ENCODE measurements at places on chromosomes 7 and 10.

- no peak for DNase-seq
These were observed 300.9 kb downstream of the NEBL start for GRCh38 chr10:20596065-20596755.

DNA sequence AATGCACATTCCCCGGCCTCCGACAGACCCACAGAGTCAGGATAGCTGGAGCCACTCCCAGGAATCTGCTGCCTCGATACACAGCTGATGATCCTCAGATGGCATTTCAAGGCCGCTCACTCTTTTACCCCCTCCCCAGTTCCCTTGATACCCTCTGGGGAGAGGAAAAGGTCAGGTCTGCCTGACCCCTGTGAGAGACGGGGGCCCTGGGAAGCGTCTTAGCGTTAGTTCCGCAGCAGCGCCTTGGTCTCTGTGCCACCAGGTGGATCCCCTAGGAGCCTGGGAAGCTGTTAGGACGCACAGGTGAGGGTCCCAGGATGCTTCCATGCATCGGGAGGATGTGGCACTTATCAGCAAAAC lies 420.5 kb upstream of the FOXK1 start:
- DNase-seq: no peak

GRCh38 chr7:127988751-127989150 lies 42.5 kb downstream of the LRRC4 start:
- DNase-seq: no peak

DNA sequence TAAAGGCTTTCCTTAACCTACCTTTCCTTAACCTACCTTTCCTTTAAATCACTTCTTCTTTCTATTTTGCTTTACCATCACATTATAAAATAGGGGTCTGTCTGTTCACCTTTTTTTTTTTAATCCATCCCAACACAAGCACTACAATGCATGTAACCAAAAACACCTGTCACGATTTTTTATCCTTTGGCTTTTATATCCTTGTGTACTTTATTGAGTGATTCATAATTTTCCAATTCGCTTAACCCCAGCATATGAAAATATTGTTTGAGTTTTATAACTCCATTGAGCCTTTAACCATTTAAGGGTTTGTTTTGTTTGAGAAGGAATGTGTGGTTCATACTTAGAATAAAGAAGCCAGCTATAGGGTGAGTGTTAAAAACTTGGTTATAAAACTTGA lies 132.2 kb downstream of the CHRM2 start:
- DNase-seq: no peak

DNA sequence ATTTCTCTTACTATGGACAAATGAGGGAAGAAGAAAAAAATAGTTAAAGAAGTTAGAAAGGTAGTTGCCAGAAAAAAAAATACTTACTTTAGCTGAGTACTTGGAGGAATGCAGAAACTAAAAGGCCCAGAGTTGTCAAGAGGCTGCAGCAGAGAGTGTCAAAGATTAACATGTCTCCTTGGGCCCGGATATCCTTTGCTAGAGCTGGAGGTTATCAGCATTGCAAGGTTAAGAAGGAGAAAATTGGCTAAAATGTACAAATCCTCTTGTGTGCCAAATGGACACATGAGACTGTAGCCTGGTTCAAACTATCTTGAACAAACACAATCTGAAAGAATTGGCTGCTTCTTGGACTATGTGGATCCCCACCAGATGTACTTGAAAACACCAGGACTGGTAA lies 377.0 kb downstream of the SEMA3D start:
- no peak for DNase-seq

- DNase-seq: no peak
These were observed 16.1 kb downstream of the MYO1G start for GRCh38 chr7:44962483-44963251.

DNA sequence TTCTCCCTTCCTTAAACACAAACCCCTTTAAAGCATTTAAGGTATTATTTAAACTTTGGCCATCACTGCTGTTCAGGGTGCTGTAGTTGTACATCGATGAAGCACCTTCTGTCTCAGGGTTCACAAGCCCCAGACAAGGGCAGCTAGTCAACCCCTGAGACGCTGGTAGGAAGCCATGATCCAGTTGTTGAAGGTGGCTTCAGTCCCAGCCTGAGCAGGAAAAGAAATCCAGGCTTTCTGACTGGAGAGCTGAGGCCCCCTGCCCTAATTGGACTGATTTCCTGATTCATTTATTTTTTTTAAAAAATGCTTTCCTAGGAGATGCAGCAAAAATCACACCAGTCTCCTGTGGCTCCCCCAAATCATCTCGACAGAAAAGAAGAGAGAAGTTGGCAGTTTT lies 15.8 kb downstream of the CPA1 start:
- no peak for DNase-seq

- DNase-seq: no peak
These were observed 8.4 kb upstream of the URGCP start for GRCh38 chr7:43914795-43915194.
